Heart left ventricle (tissue), 16 donors: ENCODE measurements at places on chromosomes 1 and 21. TPM values are rescaled to one million over a fixed set of nuclear protein-coding genes. Genes with fewer than 3 reads are reported as not detected.

DNA sequence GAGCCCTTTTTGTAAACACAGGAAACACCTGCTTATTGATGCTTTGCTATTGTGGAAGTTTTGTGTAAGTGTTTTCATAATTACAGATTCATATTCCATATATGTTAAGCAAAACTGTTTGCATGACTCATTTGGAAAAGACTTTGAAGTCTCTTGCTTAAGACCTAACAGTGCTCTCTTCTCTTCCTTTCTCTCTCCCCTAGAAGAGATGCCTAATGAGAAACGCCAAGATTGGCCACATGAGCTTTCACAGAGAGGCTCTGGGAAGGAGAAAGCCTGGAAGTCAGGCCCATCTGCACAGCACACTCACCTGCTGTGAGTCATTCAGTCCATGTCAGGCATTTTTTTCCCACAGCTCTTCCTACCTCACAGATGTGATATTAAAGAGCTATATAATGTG, 101.6 kb upstream of the PALMD start:
- H3K36me3 ChIP-seq: no peaks in the 10 kb centered on the region
- no peak overlapping the region for H3K4me3 ChIP-seq
- no peak for DNase-seq
- H3K4me1 ChIP-seq: peaks cover 12% of the 10 kb centered on the region
- no peak overlapping the region for H3K27ac ChIP-seq

The TIE1 gene
- total RNA-seq: 28.4 TPM

DNA sequence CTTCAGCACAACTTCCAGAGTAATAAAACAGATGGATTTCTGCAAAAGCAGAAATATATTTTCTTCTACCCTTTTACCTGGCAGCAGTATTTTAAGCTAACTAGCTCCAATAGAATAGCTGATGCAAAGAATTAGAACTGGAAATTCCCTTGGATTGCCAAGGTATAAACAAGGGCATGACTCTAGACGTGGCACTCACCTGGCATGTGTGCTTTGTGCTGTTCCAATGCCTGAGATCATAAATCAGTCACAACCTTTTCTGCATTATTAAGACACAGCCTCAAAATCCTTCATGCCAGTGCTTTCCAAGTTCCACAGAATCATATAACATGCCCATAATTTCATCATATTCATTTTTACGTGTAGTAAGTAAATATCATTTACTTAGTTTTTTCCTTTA, 1048.7 kb downstream of the ADGRL2 start:
- H3K27ac ChIP-seq: no peak overlapping the region
- no peak for DNase-seq
- H3K4me1 ChIP-seq: no peaks in the 10 kb centered on the region
- H3K27me3 ChIP-seq: no peaks in the 10 kb centered on the region
- H3K36me3 ChIP-seq: no peaks in the 10 kb centered on the region

- no peaks in the 10 kb centered on the region for H3K36me3 ChIP-seq
- H3K4me1 ChIP-seq: no peaks in the 10 kb centered on the region
- DNase-seq: no peak
- H3K4me3 ChIP-seq: no peak overlapping the region
- no peaks in the 10 kb centered on the region for H3K27me3 ChIP-seq
These were observed 354.9 kb downstream of the DPYD start for GRCh38 chr1:97565886-97566285.

DNA sequence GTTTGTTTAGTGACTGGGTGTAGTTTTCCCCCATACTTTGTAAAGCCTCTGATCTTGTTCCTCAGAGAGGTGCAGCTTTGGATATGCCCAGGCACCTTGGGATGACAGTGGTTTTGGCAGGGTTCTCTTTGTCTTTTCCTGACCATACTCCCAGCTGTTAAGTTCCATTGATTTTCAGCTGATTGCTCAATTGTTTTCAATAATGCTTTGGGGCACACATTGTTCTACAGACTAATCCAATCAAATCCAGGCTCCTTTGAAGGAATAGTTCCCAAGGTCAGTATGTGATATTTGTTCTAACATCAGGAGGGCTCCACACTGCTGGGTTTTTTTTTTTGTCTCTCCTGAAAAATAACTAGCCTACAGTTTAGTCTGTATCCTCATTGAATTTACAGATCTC, 24.8 kb downstream of the PPP2R5A start:
- DNase-seq: no peak
- peaks cover 34% of the 10 kb centered on the region for H3K4me1 ChIP-seq
- H3K4me3 ChIP-seq: no peak overlapping the region

The OR2L13 gene
- total RNA-seq: not detected

DNA sequence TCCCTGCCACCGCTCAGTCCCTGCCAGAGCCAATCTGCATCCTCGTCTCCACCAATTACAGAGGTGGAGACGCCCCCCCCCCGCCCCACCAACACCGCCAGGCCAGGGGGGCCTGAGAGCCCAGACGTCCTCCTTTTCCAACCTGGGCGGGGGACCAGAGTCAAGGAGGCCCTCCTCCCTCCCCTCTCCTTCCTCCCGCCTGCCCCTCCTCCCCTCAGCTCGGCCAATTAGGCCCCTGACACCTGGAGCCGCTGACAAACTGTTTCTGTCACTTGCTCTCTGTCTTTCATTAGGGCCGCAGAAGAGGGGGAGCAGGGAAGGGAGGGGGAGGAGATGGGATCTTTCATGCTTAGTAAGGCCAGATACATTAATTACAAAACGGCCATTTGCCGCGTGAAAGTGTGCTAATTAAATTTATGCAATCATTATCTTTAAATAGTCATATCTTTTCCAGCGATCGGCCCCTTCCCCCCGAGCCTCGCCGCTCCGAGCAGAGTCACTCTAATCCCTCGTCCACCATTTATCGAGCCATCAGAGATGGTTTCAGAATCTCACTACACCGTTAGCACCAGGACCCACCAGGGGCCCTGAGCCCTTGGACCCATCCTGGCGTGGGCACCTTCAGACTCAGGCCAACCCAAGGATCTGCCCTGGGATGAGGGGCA, 94.7 kb downstream of the PAX7 start:
- peaks cover 21% of the 10 kb centered on the region for H3K27me3 ChIP-seq
- no peak overlapping the region for H3K4me3 ChIP-seq
- no peaks in the 10 kb centered on the region for H3K4me1 ChIP-seq
- no peak for DNase-seq

DNA sequence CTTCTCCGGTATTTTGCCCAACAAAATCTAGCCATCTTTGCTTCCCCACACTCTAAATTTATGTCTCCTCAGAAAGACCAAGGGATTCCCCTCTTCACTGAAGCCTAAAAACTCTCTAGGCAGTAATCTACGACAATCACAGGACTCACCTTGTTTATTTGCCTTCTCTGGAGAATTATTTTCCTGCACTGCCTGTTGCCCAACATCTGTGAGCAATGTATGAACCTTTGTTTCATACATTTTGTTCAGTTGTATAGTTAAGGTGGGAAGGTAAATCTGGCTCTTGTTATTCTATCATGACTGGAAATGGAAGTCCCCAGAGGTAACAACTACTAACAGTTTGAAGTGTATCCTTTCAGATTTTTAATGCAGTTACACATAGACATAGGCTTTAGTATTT, 2.2 kb downstream of the COPA start:
- H3K27me3 ChIP-seq: no peaks in the 10 kb centered on the region
- H3K4me3 ChIP-seq: no peak overlapping the region
- no peak for DNase-seq
- H3K36me3 ChIP-seq: peaks cover 48% of the 10 kb centered on the region

DNA sequence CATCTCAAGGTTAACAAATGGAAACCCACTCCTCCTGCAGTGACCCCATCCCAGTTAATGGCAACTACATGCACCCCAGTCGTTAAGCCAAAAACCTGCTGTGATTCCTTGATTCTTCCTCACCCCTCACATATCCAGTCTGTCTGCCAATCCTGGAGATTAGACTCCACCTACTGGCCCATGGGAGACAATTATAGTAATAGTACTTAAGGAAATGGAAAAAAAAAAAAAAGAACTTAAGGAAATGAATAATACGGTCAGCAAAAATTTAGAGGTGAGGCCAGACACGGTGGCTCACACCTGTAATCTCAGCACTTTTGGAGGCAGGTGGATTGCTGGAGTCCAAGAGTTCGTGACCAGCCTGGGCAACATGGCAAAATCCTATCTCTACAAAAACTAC, 7.0 kb downstream of the NOL9 start:
- H3K36me3 ChIP-seq: peaks cover 76% of the 10 kb centered on the region
- peaks cover 12% of the 10 kb centered on the region for H3K4me1 ChIP-seq
- no peaks in the 10 kb centered on the region for H3K27me3 ChIP-seq
- H3K4me3 ChIP-seq: no peak overlapping the region
- H3K27ac ChIP-seq: peak overlapping the region; percentile 60

DNA sequence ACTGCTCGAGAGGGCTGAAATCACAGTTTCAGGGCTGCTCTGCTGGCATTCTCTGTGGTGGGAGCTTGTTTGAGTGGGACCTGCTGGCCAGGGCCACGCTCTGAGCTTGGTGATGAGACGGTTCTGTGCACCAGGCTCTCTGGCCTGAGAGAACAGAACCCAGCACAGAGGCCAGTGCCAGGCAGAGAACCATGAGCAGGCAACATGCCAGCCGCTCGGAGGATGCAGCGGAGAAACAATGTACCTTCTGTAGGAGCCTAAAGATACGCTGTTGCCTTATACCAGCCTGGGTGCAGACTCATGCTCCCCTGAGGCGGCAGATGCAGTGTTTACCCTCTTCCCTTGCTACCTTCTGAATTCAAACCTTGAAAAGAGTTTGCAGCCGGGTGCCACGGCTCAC, 10.0 kb downstream of the C2CD2 start:
- no peak overlapping the region for H3K4me3 ChIP-seq
- H3K4me1 ChIP-seq: peaks cover 5% of the 10 kb centered on the region
- no peaks in the 10 kb centered on the region for H3K27me3 ChIP-seq
- no peak for DNase-seq

- no peak overlapping the region for H3K4me3 ChIP-seq
- no peak overlapping the region for H3K27ac ChIP-seq
- H3K27me3 ChIP-seq: no peaks in the 10 kb centered on the region
- H3K36me3 ChIP-seq: peaks cover 3% of the 10 kb centered on the region
- peaks cover 10% of the 10 kb centered on the region for H3K4me1 ChIP-seq
- DNase-seq: no peak
These were observed 58.5 kb downstream of the ATF6 start for GRCh38 chr1:161824618-161825017.

- peak; percentile 78 for DNase-seq
- no peaks in the 10 kb centered on the region for H3K36me3 ChIP-seq
- H3K4me1 ChIP-seq: no peaks in the 10 kb centered on the region
- H3K27ac ChIP-seq: peak within 1 kb of the TSS; percentile 74
- peak within 1 kb of the TSS; percentile 78 for H3K4me3 ChIP-seq
- no peaks in the 10 kb centered on the region for H3K27me3 ChIP-seq
These were observed at the start of gene VANGL1 for GRCh38 chr1:115641762-115642167. Gene VANGL1, plus strand, starts transcription at chr1:115641970. Its CDS starts 9,444 bp downstream, at chr1:115651414.

GRCh38 chr1:206895325-206895724, 1.9 kb upstream of the IL24 start:
- H3K27me3 ChIP-seq: no peaks in the 10 kb centered on the region
- no peaks in the 10 kb centered on the region for H3K36me3 ChIP-seq
- DNase-seq: no peak
- no peaks in the 10 kb centered on the region for H3K4me1 ChIP-seq
- H3K4me3 ChIP-seq: no peak overlapping the region
- no peak overlapping the region for H3K27ac ChIP-seq

The RGS13 gene
- not detected for total RNA-seq

DNA sequence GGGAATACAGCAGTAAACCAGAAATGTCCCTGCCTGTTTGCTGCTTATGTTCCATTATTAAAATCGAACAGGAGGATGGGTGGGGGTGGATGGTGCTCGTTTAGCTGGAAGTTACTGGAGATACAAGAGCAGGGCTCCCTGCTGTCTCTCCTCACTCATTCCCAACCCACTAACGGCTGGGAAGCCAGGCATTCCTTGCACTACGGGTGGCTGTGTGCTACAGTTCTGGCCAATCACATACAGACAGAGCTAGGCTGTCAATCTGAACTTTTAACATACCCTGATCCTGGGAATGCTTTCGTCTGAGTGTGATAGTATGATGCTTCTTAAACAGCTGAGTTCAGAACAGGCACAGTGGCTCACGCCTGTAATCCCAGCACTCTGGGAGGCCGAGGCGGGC, 7.0 kb downstream of the SIPA1L2 start:
- no peaks in the 10 kb centered on the region for H3K27me3 ChIP-seq
- no peaks in the 10 kb centered on the region for H3K36me3 ChIP-seq
- no peak for DNase-seq
- no peak overlapping the region for H3K27ac ChIP-seq
- H3K4me1 ChIP-seq: peaks cover 89% of the 10 kb centered on the region

GRCh38 chr1:31605908-31606427, 11.5 kb upstream of the HCRTR1 start:
- H3K4me3 ChIP-seq: no peak overlapping the region
- H3K4me1 ChIP-seq: no peaks in the 10 kb centered on the region
- H3K27ac ChIP-seq: no peak overlapping the region
- H3K27me3 ChIP-seq: no peaks in the 10 kb centered on the region

DNA sequence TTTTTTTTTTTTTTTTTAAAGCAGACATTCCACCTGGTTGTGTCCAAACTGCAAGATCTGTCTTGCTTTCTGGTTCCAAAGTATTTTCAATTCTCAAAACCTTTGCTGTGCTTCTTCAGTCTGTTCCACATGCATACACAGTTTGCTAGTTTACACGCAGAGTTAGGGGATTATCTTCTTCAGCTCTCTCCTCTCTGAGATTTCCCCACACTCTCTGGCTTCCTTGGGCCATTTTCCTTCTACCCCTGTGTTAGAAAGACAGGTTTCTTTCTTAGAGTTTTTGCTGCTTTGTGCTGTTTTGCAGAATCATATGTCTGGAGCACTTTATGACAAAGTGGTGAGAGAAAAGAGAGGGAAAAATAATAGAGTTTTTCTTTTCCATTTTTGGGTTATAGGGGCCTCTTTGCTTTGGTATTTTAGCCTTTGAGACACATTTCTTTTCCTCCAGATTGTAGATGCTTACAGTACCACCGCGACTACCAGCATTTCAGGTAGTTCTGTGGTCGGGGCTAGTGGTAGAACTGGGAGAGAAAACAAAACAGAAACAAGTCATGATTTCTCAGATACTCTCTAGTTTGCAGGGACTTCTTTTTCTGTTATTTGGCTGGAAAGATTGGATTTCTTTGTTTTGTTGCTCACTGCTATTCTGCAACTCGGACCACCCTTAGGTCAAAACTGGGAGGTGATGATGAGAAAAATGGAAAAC, 66.3 kb downstream of the RABGAP1L start:
- H3K4me1 ChIP-seq: no peaks in the 10 kb centered on the region
- H3K27me3 ChIP-seq: no peaks in the 10 kb centered on the region
- no peaks in the 10 kb centered on the region for H3K36me3 ChIP-seq

- no peak overlapping the region for H3K4me3 ChIP-seq
- H3K4me1 ChIP-seq: no peaks in the 10 kb centered on the region
- no peak overlapping the region for H3K27ac ChIP-seq
- H3K36me3 ChIP-seq: no peaks in the 10 kb centered on the region
These were observed 49.7 kb upstream of the RCC2 start for GRCh38 chr1:17488995-17489767.

The CD2 gene
- 1.4 TPM for total RNA-seq

DNA sequence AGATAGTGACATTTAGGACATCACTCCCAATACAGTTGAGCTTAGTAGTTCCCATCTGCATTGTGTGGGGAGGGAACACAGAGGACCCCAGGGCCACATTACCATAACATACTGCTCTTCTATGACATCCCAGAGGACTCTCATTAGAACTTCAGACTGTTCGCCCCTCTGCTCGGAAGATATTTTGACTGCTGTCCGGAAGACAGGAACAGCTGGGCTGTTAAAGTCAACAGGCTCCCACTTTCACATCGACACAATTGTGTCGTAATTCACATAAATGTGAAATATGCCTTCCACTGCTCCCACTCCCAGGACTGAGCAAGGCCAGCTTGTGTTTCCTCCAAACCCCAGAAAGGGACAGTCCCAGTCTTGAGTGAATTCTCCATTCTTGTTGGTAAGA, 158.4 kb downstream of the SEC16B start:
- DNase-seq: no peak
- H3K4me3 ChIP-seq: no peak overlapping the region
- no peaks in the 10 kb centered on the region for H3K36me3 ChIP-seq

The FLG2 gene
- not detected for total RNA-seq
